SK-N-DZ (cell line): ENCODE measurements at places on chromosomes 4 and X.

DNA sequence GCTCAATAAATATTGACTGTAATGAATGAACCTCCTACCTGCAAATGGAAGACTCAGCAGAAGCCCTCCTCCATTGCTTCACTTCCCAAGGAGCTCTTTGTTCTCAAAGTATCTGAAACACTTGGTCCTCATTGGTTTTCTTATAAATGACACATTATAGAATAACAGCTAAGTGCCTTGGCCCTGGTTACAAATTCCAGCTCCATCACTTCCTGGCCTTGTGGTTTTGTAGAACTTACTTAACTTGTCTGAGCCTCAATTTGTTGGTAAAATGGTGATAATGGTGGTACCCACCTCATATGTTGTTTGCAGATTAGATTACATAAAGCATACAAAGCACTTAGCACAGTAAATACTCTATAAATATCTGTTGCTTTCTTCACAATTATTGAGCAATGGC lies 25.2 kb upstream of the SMIM20 start:
- no peak for DNase-seq

DNA sequence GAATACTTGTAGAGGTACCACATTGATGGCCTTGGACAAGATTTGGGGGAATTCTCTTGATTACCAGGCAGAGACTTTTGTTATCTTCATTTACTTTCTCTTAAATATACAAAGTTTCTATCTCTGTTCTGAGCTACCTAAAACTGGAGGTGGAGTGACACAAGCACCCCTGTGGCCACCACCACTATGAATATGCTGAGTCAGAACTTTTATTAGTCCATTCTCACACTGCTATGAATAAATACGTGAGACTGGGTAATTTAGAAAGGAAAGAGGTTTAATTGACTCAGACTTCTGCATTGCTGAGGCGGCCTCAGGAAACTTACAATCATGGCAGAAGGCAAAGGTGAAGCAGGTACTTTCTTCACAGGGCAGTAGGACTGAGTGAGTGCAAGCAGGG lies 67.1 kb downstream of the RTL3 start:
- no peak for DNase-seq

DNA sequence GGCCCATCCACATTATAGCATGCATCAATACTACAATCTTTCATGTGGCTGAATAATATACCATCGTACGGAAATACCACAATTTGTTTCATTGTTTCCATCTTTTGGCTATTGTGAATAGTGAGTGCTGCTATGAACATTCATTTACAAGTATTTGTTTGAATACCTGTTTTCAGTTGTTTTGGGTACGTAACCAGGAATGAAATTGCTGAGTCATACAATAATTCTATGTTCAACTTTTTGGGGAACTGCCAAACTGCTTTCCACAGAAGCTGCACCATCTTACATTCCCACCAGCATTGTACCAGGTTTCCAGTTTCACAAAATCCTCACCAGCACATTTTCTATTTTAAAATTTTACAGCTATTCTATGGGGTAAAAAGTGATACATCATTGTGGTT lies 28.5 kb upstream of the MANBA start:
- DNase-seq = no peak

DNA sequence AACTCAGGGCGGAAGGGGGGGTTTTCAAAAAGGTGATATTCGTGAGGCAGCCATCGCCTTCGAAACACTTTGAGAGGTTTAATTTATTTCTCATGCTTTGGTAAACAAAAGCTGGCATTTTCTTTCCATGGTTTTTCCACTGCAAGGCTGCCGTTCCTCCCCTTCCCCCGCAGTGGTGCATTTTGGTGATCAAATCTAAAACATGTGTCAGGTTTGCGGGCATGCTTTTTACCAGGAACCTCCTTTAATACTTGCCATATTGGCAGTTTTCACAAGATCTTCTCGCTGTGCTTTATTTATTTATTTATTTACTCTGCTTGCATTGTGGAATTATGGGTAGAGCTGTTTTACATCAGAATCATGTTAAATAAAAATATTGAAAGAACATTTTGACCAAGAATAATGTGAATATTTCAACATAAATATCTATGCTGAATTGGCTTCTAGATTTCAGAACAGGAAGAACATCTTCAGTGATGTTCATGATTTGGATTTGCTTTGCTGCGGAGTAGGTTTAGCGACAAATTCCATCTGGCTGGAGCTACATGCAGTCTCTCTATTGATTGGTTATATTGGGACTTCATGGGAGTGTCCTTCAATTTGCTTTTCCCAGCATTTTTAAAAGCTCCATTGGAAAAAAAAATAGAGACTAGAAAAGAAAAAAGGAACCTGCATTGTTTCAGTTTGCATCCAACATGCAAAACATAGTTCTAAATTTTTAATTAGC lies 54.4 kb downstream of the STOX2 start:
- no peak for DNase-seq

DNA sequence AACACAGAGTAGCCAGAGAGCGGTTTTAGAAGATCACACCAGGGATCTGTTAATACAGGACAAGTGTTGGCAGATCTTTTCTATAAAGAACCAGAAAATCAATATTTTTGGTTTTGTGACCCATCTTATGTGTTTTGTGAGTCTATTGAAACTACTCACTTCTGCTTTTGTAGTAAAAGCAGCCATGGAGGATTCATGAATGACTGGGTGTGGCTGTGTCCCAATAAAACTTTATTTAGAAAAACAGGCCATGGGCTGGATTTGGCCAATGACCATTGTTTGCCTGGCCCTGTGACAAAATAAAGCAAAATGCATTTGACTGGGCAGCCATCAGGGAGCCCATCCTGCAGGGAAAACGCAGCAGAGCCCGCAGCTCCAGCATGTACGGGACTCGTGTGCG lies 99.9 kb upstream of the ADRA2C start:
- no peak for DNase-seq

DNA sequence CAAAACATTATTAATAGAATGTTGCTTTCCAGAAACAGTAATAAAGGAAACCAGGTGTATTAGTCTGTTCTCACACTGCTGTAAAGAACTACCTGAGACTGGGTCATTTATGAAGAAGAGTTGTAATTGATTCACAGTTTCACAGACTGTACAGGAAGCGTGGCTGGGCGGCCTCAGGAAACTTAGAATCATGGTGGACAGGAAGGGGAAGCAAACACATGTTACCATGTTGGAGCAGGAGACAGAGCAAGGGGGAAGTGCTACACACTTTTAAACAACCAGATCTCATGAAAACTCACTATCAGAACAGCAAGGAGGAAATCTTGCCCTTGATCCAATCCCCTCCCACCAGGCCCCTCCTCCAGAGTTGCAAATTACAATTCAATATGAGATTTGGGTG lies 815.8 kb downstream of the TRIML1 start:
- DNase-seq = no peak
